ENCODE measurements at places on chromosomes 12 and 14.

- DNase-seq: no peak
These were observed 1317.6 kb downstream of the TMEM121 start for GRCh38 chr14:106843951-106844483.

GRCh38 chr14:104323551-104324175, 185.3 kb downstream of the KIF26A start:
- no peak for DNase-seq

GRCh38 chr12:31227401-31227981, 98.5 kb downstream of the SINHCAF start:
- no peak for DNase-seq

DNA sequence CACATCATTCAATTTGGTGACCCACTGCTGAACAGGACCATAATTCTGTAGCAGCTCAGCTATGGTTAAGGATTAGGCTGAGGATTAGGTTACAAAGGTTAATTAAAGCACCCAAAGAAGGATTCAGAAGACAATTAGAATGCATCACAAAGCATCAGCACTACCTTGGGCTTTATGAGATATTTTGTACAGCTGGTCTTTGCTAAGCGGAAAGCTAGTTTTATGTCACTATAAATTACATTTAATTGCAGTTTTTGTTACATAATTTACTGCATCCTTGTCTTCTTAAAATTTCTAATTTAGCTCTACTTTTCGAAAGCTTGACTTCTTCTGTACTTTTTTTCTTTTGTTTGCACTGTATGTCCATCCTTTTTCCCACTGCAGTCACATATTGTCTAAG, 711.5 kb downstream of the RPS29 start:
- no peak for DNase-seq

DNA sequence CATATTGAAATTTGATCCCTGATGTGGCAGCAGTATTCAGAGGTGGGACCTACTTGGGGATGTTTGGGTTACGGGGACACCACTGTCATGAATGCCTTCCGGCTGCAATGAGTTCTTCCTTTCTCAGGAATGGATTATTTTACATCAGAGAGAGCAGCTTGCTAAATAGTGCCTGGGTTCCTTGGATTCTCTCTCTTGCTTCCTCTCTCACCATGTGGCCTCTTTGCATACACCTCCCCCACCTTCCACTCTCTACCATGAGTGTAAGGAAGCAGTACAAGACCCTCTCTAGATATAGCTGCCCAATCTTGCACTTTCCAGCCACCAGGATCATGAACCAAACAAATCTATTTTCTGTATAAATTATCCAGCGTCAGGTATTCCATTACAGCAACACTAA, 15.4 kb upstream of the SCAF11 start:
- DNase-seq: no peak

- no peak for DNase-seq
These were observed 93.1 kb upstream of the ZDHHC17 start for GRCh38 chr12:76670776-76671175.

GRCh38 chr14:30521899-30522736, 36.8 kb upstream of the G2E3 start:
- DNase-seq: no peak

DNA sequence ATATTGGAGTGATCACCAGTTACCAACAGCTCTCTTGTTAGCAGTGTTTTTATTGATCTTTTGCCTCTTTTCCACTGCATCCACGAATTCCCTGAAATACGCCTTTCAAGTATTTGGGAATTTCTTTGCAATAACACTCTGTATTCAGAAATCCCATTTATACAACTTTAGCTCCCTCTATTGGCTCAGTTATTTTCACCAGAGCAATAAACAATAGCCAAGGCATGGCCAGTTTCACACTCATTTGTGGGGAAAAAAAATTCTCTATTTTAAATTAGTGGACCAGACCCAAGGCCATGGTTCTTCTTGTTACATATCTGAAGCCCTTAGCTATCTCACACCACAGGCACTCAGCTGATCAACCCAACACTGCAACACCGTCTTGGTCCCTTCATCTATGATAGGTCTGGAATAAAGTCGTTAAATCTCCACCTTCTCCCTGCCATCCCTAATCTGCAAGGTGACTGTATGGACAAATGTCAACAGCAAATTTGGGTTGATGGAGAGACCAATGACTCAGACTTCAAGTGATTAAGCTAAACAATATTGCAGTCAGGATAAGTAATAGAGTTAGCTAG, 92.4 kb upstream of the TMEM260 start:
- peak; percentile 1 for DNase-seq

DNA sequence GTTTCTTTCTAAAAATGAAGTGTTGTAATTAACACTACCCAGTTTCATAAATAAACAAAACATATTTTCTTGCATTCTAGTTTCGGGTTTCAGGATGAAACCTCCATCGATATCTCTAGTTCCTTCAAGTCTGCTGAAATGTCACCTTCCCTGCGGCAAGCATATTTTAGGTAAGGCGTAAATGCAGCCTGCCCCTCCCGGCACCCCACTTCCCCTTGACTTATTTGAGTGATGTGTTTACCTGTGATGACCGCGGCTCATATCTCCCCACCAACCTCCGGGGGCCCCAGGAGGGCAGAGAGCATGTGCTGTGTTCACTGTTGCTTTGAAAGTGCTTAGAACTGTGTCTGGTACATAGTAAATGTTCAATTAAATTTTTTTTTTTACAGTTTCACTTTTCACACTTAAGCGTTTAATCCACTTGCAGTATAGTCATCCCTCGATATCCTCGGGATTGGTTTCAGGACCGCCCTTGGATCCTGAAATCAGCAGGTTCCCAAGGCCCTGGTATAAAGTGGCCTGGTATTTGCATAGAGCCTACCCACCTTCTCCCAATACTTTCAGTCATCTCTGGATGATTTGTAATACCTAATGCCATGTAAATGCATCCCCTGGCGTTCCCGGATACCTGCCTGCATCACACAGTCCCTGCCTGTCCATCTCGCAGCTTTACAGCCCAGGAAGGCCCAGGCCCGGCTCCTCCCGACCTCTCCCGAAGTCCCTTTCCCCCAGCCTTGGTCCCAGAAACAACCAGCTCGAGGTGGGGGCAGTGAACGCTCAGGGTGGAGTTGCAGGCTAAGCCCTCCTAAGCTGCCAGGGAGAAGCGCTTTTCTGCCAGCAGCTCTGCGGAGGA, 40.2 kb upstream of the FBRSL1 start:
- no peak for DNase-seq

DNA sequence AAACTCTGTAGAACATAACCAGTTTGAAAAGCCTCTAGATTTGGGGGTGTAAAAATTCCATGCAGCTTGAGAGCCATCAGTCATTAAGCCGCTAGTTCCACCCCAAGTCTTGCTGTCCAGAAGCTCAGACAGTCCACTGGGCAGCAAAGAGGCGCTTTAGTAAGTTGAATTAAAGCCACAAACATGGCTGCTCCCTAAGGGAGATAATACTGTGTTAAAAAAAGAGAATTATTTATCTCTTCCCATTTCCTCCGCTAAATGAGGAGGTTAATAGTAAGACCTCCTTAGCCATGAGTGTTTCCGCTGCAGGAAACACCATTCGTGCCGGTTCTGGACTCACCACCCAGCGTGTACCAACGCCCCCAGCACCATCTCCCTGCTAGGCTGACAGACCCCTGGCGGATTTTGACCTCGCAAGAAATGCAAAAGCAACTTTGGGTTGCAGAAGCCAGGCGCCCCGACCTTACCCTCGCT, 536 bp downstream of the TM7SF3 start:
- no peak for DNase-seq

GRCh38 chr14:93903342-93904184, 23.6 kb upstream of the FAM181A start:
- no peak for DNase-seq

GRCh38 chr12:23423097-23423687, 526.3 kb downstream of the SOX5 start:
- no peak for DNase-seq

DNA sequence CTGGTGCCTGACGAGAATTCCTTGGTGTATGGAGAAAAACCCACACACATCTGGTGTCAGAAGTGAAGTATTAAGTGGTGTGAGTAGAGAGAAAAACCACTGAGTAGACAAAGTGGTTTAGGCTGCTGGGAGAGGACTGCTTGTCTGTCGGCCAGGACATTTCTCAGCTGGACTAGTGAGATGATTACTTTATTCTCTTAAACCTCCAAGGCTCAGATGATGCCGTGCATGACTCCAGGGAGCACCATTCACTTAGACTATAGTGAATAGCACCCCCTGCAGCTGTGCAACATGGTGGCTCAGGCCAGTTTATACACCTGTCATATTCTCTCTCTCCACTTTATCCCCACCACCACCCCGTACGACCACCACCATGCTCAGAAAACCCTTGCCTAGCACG, 28.5 kb upstream of the NFYB start:
- no peak for DNase-seq

Data from NCI-H1048 (cell line).